Activated effector memory CD4-positive, alpha-beta T cell treated with Interleukin-2 at 50 U/mL for 16 hours (primary cell): ENCODE measurements at places on chromosomes 3 and 15.

GRCh38 chr3:71645140-71645539 is 61.6 kb upstream of the FOXP1 start:
- no peak for DNase-seq

GRCh38 chr3:23288715-23289114 is 85.6 kb downstream of the UBE2E2 start:
- no peak for DNase-seq

- DNase-seq, result no peak
Measured at GRCh38 chr15:69903470-69904469, 193.9 kb downstream of the TLE3 start.

- no peak for DNase-seq
Measured at GRCh38 chr15:57731530-57732103, 25.1 kb downstream of the POLR2M start.

GRCh38 chr15:80202016-80202315 is 49.2 kb downstream of the FAH start:
- DNase-seq, result no peak

- DNase-seq, result no peak
Measured at GRCh38 chr15:53576841-53577240, 182.6 kb downstream of the WDR72 start.

DNA sequence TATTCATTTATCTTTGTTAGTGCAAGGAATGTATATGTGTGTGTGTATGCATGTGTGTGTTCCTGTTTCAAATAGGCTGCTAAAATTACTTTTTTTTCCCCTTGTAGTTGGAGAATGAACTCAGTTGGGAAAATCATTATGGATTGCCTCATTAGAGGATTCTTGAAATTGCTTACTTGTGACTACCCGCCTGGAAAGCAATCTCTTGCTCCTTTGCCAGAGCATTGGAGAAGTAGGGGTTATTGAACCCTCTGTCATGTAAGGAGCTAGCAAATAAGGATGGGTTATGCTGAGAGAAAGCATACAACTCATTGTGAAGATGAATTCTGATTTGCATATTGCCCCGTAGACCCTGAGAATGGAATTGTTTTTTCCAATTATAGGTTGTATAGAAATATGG is 474.5 kb downstream of the CADM2 start:
- no peak for DNase-seq

GRCh38 chr3:186115239-186115996 is 6.5 kb upstream of the ETV5 start:
- DNase-seq, result no peak

DNA sequence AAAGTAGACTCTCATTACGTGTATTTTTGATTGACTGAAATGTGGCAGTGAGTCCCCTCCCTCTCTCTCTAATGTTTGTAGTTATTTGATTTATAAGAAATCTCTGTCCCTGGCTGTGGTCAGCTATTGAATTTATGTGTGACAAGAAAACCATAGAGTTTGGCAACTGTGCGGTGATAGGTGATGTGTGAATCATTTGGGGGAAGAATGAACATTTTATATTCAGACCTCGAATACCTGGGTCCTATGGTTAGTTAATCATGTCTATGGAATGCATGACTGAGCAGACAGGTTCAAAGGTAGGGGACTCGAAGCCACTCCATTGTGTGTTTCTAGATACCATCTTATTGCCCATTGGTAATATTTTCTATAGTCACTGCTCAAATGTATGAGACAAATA is 712.1 kb downstream of the MECOM start:
- no peak for DNase-seq

GRCh38 chr15:92928225-92928750 is 28.2 kb downstream of the CHD2 start:
- no peak for DNase-seq

DNA sequence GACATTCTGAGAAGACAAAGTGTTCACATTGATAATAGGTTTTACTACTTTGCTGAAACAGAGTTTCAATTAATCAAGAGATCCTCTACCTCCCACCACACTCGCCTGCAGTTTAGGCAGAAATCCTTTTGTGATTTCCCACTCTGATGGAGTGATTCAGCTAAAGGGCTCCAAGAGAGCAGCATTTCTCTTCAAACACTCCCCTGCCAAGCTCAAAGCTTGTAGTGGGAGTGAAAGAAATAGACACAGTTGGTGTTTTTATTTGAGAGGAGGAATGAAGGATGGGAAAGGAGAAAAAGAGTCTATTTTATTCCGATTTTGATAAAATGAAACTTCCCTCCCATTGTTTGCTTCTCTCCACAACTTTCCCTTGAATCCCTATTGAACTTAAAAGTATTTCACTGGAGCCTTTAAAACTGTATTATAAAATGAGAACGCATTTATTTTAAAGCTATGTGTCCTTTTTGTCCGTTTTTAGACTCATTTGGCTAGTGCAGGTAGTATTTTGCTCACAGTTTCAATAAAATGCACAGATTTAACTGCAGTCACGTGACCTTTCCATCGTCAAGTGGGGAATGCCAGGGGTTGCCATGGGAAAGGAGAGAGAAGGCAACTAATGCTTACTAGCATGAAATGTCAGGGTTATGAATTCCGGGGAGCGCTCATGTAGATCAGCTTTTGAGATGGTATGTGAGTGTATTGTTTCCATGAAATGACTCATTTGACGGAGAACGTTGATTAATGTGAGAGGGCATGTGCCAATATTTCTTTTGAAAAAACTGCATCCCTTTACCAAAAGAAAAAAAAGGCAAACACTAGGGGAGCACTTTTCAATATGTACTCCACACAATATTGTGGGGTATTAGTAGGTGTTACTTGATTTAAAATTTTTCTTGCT is 7.7 kb upstream of the OSBPL11 start:
- no peak for DNase-seq

GRCh38 chr3:27287052-27287451 is 82.1 kb downstream of the NEK10 start:
- DNase-seq, result no peak

- no peak for DNase-seq
Measured at GRCh38 chr3:43001094-43001553, 22.0 kb downstream of the GASK1A start.

GRCh38 chr15:70222606-70223005 is 124.9 kb upstream of the TLE3 start:
- no peak for DNase-seq

- DNase-seq, result no peak
Measured at GRCh38 chr3:60202052-60202726, 1049.1 kb downstream of the FHIT start.

- DNase-seq, result no peak
Measured at GRCh38 chr3:155594526-155595187, 150.2 kb downstream of the PLCH1 start.

DNA sequence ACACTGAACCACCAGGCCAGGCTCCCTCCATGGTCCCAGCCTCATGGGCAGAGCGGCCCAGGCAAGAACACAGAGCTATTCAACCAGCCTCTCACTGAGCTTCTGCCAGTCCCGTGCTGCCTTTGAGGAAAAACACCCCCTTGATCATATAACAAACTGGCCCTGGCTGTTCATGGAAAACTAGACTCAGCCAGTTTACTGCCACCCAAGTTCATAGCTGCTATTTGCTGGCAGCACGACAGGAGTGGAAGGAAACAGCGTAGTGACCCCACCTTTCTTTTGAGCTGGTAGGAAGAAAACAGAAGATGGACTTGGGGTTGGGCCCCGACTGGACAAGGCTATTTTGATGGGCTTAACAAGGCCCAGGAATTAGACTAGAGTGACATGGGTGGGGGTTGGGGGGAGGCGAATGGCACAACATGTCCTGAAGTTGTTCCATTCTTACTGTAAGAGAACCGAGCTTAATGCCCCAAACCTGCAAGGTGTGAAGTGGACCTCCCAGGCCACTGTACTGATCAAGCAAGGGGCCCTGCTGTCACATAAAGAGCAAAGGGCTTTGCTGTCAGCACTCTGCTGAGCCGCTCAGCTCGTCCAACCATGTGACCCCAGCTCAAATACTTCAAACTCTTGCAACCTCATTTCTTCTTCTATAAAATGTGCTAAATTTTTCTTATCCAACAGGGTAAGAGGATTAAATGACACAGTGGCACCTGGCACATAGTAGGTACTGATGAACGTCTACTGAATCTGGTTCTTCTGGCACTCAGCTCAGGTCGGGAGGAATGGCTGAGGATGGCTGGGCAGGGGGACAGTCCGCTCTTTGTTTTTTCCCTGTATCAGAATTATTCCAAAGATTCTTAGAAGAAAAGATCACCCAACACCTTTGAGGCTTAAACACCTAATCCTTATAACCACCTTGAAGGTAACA is 1.6 kb downstream of the FBXL22 start:
- DNase-seq, result no peak

GRCh38 chr15:69127306-69127705 is 33.1 kb upstream of the GLCE start:
- DNase-seq, result no peak

- peak; percentile 32 for DNase-seq
Measured at GRCh38 chr15:86743283-86743903, 663.7 kb downstream of the AGBL1 start.
